ENCODE measurements at places on chromosomes 4 and X.

DNA sequence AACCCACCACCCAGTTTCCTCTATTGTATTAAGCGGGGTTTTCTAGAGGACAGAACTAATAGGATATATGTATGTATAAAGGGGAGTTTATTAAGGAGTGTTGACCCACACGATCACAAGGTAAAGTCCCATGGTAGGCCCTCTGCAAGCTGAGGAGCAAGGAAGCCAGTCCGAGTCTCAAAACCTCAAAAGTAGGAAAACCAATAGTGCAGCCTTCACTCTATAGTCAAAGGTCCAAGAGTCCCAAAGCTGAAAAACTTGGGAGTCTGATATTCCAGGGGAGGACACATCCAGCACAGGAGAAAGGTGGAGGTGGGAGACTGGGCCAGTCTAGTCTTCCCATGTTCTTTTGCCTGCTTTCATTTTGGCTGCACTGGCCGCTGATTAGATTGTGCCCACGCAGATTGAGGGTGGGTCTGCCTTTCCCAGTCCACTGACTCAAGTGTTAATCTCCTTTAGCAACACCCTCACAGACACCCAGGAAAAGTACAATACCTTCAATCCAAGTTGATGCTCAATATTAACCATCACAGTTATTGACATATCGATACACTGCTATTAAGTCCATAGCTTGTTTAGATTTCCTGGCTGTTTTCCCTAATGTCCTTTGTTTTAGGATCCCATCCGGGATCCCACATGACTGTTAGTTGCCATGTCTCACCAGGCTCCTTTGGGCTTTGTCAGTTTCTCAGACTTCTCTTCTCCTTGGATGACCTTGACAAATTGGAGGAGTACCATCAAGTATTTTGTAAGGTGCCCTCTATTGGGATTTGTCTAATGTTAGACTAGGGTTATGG is 12.2 kb downstream of the UCHL1 start:
- no peak for DNase-seq

DNA sequence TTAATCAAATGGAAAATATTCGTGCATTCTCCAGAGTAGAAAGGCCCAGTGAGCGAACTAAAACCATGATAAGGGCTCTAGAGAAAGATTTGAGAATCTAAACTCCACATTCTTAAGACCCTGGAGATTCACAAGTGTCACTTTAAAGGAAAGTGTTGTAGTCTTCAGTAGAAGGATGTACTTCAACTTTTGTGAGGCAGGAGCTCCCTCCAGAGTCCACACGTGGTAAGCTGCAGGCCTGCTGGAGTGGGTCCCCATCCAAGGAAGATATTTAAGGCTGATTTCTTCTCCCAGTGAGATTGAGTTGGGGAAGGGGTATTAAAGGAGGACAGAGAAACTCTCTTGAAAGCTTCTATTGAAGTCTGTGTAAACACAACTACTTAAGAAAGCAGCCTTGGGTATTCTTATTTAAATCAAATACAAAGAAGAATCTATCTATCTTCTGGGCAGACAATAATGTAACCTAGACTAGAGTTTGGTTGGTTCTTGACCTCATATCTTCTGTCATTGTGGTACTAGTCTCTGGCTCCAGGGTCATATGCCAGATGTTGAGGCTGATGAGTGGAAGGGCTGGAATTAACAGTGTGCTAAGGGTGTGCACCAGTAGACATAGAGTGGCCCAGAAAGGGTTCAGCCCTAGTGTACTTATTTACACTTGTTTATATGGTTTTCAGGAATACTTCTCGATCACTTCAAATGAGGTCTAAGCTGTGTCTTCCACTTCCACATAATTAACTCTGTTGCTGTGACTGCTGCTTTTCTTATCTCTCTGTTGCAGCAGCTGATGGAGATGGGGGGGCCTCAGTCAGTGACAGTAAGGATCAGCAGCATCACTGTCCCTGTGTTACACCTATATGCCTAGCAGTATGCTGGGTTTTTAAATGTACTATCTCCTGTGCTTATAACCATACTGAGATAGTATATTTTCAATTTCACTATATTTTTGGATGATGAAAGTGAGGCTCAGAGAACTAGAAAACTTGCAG is 76.1 kb downstream of the HMGB2 start:
- peak; percentile 77 for DNase-seq

DNA sequence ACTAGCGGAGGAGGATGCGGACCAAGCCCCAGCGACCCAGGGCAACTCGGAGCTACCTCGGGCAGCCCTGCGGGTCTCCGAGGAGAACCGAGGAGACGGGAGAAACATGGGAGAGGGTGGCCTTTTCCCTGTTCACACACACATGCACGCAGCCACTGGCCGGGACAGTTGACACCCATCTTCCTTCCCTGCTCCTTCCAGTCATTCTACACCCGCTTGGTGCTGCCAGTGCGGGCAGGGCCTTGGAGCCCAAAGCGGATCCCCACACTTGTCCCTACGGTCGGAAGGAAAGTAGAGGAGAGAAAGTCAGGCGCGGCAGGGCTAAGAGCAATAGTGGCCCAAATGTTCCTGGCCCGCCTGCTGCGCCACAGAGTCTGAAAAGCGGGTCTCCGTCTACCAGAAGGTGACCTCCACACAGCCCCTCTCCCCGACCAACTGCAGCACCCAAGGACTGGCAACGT is 1.1 kb upstream of the PPP3CA start:
- DNase-seq, result no peak

- DNase-seq, result no peak
Observed at GRCh38 chr4:78863991-78864390, 75.2 kb downstream of the PAQR3 start.

DNA sequence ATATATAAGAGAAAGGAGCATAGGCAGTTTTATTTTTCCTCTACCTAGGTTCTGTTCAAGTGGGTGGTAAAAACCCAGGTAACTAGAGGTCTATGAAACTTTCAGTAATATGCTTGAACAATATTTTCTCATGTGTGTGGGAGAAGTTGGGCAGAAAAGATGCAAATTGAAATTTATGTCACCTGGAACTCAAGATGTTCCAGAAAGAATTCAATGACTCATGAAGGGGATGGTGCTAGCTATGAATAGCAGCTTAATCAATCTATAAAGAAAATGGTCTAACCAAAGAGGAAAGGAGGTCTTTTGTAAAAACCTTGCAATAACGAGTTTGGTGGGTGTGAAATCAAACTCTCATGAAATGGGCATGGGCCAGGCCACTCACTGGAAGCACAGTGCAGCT is 263.8 kb downstream of the INPP4B start:
- no peak for DNase-seq

DNA sequence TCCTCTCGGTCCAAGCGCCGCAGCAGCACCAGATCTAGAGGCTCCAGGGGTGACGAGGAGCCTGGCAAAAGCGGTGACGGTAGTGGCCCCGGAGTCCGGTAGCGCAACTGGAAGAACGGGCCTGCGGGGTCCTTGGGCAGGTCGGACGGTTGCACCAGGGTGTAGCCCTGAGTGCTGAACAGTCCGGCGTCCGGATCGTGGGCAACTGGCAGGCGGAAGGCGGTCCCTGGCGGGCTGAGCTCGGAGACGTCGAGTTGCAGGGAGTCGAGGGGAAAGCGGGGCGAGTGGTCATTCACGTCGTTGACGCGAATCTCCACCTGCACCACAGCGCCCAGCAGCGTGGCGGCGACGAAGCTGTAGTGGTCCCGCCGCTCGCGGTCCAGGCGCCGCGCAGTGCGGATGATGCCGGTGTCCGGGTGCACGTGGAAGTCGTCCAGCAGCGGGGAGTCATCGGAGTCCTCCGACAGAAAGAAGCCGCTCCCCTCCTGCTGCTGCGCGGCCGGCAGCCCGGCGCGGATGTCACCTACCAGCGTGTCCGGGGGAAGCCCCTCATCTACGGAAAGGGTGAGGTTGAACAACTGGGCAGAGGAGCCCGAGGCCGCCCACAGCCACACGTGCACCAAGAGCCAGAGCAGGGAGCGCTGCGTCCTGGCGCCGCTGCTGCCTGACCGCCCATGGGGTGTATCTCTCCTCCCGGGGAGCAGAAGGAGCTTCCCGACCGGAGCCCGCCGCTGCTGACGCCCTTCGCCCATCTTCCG is 837 bp downstream of the DCHS2 start:
- peak; percentile 40 for DNase-seq

GRCh38 chrX:25025615-25026014 is 9.8 kb upstream of the ARX start:
- no peak for DNase-seq

- DNase-seq, result peak; percentile 75
Observed at GRCh38 chr4:128863312-128864075, 54.0 kb downstream of the JADE1 start.

DNA sequence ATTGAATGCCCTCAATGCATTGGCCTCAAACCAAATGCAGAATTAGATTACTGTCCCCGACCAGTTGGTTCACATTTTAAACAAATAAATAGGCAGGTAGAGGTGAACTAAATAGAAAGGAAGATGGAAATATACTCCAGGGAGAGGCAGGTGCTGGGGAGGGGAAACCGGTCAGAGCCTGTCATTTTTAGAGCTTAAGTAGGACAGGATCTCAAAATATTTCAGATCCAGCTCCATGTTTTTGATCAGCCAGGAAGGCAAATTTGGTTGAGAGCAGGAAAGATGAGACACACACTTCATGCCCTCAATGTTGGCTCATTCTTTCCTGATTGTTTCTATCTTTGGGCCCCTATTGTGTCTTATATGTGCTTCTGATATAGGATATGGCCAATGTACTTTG is 206.7 kb downstream of the SHROOM3 start:
- no peak for DNase-seq

DNA sequence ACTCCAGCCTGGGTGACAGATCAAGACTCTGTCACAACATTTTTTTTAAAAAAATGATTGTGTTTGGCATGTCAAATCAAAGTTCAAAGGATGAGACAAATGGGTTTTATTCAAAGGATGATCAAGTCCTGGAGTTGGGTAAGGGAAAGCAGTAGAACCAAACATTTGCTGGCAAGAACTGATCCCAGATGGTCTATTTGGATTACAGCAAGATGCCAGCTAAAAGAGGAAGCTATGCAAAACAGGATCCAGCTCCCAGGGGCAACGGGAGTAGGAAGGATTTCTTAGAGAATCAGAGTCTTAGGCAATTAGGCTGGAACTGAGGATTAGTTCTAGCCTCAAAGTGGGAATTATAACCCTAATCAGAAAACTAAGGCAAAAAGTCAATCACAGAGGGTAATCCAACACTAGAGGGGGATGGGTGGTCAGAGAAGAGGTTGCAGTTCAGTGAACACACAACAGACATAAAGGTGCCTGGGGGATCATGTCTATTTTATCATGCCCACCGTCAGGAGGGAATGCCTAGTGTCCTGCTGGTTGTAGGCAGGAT is 133.0 kb upstream of the PLS3 start:
- DNase-seq, result no peak

- no peak for DNase-seq
Observed at GRCh38 chrX:66625525-66625924, 13.4 kb downstream of the EDA2R start.

DNA sequence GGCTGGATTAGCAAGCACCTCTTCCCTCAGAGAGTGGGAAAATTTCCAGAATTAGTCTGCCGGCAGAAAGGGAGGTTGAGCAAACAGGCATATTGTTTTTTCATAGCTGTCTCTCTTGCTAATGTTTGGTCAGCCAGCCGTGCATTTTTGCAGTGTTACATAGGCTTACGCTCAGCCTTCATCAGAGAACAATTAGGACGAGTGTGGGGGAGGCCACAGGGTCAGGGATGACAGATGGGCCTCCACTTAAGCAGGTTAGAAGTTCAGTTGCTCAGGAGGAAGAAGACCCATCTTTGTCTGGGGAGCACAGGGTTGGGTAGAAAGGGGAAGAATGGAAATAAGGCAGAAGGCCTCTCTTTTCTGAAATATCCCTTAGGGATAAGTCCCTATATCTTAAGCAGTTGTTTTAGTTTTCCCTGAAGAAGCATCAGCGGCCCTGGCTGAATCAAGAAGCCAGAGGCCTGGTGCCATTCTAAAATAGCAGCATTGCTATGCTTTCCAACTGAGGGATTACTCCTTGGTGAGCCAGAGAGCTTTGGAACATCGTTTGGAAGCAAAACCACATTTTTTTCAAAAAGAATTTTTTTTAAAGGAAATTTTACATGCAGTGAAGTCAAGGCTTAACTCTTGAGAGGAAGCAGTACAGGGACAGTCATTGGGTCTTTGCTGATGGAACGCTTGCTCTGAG is 118.8 kb downstream of the SMIM20 start:
- DNase-seq, result no peak

DNA sequence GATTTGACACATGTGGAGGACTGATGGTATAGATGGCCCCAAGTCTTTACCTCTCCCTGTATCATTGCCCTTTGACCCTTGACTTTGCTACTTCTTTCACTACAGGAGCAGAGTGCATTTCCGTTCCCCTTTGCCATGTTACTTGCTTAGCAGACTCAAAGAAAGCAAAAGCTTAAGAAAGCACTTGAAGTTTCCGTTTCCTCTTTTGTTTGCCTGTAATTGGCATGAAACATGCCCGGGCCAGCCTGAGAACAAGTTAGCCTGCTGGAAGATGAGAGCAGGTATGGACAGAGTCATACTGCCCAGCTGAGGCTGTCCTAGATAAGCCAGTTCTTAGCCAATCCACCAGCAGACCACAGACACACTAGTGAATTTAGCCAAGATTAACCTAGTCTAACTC is 206.0 kb downstream of the BCOR start:
- DNase-seq, result peak; percentile 27

DNA sequence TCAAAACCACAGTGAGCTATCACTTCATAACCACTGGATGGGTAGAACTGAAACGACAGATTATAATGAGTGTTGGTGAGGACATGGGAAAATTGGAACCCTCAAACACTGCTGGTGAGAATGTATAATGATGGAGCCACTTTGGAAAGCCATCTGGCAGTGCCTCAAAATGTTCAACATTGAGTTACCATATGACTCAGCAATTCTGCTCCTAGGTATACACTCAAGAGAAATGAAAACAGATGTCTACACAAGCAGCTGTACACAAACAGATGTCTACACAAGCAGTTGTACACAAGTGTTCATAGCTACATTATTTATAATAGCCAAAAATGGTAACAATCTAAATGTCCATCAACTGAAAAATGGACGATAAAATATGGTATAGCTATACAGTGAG is 143.9 kb downstream of the PDGFRA start:
- no peak for DNase-seq

GRCh38 chr4:100848841-100849240 is 331.0 kb upstream of the EMCN start:
- peak; percentile 26 for DNase-seq

DNA sequence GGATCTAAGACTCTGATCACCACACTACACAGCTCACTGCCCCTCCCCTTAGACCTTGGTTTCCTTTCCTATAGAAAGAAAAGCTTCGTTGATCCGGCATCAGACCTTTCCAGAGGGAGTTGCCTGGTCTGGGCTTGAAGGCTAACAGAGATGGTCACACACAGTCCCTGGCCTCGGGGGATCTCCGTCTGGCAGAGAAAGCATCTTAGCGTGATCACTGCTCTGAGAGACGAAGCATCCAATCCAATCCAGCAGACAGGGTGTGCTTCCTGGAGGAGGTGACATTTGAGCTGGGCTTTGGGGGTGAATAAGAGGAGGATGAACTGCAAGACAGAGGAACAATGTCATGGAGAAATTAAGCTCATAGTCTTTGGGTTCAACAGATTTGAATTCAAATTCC is 49.5 kb downstream of the HTRA3 start:
- no peak for DNase-seq
